NCI-H187 treated with DMSO at 0.1 percent for 48 hours (cell line): ENCODE measurements at places on chromosomes 6 and 20.

- no peak for DNase-seq
Observed at GRCh38 chr20:2473516-2473915, 2.9 kb upstream of the SNRPB start.

- no peak for DNase-seq
Observed at GRCh38 chr6:145214570-145214969, 520.8 kb downstream of the EPM2A start.

GRCh38 chr6:163804991-163805390 is 390.5 kb downstream of the QKI start:
- DNase-seq, result no peak

- DNase-seq, result no peak
Observed at GRCh38 chr20:36130390-36130789, 24.1 kb upstream of the EPB41L1 start.

- peak; percentile 78 for DNase-seq
Observed at GRCh38 chr6:154872542-154873114, 122.5 kb upstream of the TIAM2 start.

DNA sequence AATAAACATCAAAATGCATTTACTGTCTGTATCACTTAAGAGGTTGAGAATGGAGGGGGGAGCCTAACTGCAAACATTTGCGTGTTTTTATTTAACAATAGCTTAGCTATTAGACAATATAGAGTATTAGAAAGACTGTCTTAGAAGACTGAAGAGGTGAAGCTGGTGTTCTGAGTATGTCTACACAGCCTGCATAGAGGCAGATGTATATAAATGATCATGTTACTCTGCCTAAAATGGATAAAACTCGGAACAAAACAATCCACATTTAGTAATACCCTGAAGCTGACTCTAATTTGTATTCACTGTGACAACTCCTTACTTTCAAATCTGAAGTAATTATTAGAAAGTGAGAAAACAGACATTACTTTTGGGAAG is 181.9 kb downstream of the GMPR start:
- DNase-seq, result no peak
